T-helper 2 cell (primary cell): ENCODE measurements at places on chromosomes 4 and X.

DNA sequence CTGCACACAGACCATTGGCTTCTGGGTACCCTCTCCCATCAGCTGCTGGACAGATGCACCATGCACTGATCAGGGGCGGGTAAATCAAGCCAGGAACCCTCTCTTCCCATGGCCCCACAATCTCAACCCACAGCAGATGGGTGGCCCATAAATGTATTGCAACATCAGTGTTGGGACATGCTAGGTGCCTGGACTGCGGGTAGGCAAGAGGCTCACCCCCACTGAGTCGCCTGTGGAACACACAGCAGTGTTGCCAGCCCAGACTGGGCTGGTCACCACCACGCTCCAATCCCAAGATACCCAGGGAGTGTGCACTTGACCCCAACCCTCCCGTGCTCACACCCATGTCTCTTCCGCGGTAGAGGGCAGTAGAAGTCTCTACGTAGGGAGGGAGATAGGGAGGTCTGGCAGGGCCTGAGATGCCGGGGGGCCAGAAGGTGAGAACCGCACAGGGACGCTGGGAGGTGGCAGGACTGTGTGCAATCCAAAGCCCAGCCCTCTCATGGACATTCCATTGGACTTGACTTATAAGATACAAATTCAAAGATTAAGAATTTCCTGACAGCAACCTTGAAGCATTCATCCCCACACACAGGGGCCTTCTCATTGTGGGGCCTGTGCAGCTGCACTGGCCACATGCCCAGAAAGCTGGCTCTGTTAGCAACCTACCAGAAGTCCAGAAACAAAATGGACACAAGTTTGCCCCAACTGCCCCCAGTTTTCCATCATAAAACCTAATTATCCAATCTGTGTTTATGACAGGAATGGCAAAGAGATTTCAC is 183.7 kb downstream of the NSUN7 start:
- no peak for DNase-seq

GRCh38 chr4:126004941-126005340 is 690.2 kb downstream of the FAT4 start:
- DNase-seq, result no peak

GRCh38 chr4:3112609-3113469 is 38.4 kb downstream of the HTT start:
- no peak for DNase-seq

GRCh38 chrX:20244931-20245330 is 21.8 kb downstream of the RPS6KA3 start:
- DNase-seq, result no peak

- no peak for DNase-seq
These were observed 965.9 kb downstream of the FSTL5 start for GRCh38 chr4:161197912-161198311.

DNA sequence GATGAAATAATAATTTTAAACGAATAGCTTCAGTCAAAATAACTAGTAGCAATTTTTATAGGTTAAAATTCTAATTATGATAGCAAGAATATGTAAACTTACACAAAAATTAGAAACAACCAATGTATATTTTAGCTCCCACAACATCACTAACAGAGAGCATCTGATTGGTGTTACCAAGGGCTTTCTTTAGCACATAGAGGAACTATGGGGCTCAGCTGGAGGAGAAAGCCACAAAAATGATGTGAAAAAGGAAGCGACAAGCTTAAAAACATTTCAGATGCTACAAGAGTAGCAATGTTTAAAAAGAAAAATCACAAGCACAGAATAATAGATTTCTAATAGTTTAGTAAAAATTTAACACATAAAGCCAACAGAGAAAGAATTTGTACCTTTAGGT is 56.3 kb downstream of the ATP8A1 start:
- no peak for DNase-seq
